ENCODE measurements at places on chromosomes 5 and 9. TPM values are rescaled to one million over a fixed set of nuclear protein-coding genes. Genes with fewer than 3 reads are reported as not detected.

DNA sequence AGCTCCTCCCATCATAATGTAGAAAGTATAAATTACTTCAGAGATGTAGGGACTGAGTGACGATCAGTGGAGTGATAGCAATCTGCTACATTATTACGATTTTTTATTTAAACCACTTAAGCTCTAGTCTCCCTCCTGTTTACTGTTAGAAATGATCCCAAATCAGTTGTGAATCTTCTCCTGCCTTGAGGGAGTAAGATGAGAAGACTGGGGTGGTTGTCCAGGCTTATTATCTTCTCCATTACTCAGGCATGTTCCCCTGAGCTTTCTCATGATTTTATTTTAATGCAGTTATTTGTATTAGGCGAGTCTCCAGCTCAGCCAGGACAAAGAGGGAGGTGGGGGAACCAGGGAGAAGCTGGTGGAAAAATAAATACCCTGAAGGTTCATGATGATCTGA is 48.2 kb upstream of the CTNNA1 start:
- no peaks in the 10 kb centered on the region for H3K27me3 ChIP-seq
- peak overlapping the region; percentile 73 for H3K27ac ChIP-seq
- no peaks in the 10 kb centered on the region for H3K36me3 ChIP-seq
- H3K4me3 ChIP-seq, result no peak overlapping the region
- H3K4me1 ChIP-seq, result peaks cover 44% of the 10 kb centered on the region
- no peak for DNase-seq

GRCh38 chr9:126490871-126491567 is 122.7 kb upstream of the LMX1B start:
- no peaks in the 10 kb centered on the region for H3K36me3 ChIP-seq
- no peak overlapping the region for H3K27ac ChIP-seq
- H3K27me3 ChIP-seq, result peaks cover 5% of the 10 kb centered on the region

- no peak overlapping the region for H3K27ac ChIP-seq
- H3K4me3 ChIP-seq, result no peak overlapping the region
- no peak for DNase-seq
- H3K27me3 ChIP-seq, result no peaks in the 10 kb centered on the region
These were observed 223.2 kb upstream of the ACTBL2 start for GRCh38 chr5:57705769-57706168.

GRCh38 chr5:15383021-15383420 is 117.0 kb upstream of the FBXL7 start:
- H3K27me3 ChIP-seq, result no peaks in the 10 kb centered on the region
- no peak overlapping the region for H3K27ac ChIP-seq
- no peaks in the 10 kb centered on the region for H3K36me3 ChIP-seq
- no peak for DNase-seq

DNA sequence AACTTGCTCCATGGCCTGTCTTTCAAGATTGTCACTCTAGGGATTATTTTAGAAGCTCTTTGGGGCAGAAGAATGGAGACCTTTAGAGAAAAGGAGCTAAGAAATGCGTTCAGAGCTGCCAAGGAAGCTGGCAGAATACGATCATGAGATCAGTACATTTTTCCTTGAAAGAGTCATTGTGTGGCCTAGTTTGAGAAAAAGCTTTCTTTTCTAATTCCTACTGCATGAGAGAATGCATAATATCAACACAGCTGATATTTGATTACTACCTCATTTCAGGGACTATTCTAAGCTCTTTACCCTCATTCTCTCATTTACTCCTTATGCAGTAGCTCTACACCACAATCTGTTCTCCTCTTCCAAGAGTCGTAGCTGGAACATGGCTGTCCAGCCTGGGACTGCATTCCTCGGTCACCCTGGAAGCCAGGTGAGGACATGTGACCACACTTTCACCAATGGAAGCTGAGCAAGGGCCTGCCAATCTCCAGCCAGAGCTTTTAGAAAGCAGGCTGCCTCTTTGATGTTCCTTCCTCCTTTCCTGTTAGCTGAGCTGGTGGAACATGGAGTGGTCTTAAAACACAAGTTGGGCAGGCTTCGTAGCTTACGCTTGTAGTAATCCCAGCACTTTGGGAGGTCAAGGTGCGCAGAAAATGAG is 99.3 kb upstream of the LHFPL2 start:
- H3K27ac ChIP-seq, result no peak overlapping the region
- no peak overlapping the region for H3K4me3 ChIP-seq
- no peaks in the 10 kb centered on the region for H3K36me3 ChIP-seq
- peaks cover 3% of the 10 kb centered on the region for H3K27me3 ChIP-seq
- DNase-seq, result no peak
- H3K4me1 ChIP-seq, result peaks cover 42% of the 10 kb centered on the region

DNA sequence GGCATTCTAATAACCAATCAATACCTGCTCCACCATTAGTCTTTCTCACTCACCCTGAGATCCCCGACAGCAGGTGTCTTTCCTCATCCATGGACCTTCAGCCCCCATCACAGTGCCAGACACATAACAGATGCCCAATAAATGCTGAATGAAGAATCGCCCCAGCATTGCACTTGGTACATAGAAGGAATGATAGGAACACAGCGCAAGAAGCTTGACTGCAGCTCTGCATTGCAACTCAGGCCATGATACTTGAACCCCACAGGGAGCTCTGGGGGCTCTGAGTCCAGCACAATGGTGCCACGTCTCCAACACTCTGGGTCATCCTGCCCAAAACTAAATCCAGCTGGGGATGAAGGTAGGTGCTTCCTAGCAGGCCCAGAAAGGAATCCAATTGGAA is 355.0 kb upstream of the SLC30A5 start:
- H3K36me3 ChIP-seq, result no peaks in the 10 kb centered on the region
- peaks cover 6% of the 10 kb centered on the region for H3K27me3 ChIP-seq
- peaks cover 3% of the 10 kb centered on the region for H3K4me1 ChIP-seq
- H3K4me3 ChIP-seq, result no peak overlapping the region
- no peak overlapping the region for H3K27ac ChIP-seq

DNA sequence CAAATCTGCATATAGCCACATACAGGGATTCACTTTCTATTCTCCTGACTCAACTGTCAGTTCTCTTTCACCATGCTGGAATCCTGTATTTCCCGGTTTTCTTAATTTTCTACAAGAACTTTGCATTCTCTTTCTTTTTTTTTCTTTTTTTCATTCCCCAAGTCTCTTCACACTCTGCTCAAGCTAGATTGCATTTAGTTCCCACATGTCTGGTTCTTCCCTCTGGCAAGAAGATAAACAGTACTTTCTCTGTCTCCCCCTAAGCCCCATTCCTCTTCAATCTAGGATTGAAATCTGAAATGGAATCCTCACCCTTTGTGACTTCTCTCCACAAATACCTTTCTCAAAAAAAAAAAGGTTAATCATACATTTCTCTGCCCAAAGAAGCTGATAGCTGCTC is 64.2 kb upstream of the SLC12A2 start:
- no peak overlapping the region for H3K4me3 ChIP-seq
- H3K36me3 ChIP-seq, result peaks cover 3% of the 10 kb centered on the region
- DNase-seq, result no peak
- peaks cover 11% of the 10 kb centered on the region for H3K4me1 ChIP-seq
- no peak overlapping the region for H3K27ac ChIP-seq

The ARHGEF28 gene
- 44.1 TPM for total RNA-seq

The ATP6V1G1 gene
- total RNA-seq, result 110 TPM

The TERT gene
- 1.7 TPM for total RNA-seq

GRCh38 chr5:153636670-153637451 is 146.4 kb downstream of the GRIA1 start:
- H3K27me3 ChIP-seq, result no peaks in the 10 kb centered on the region
- no peaks in the 10 kb centered on the region for H3K36me3 ChIP-seq
- H3K27ac ChIP-seq, result no peak overlapping the region

- no peaks in the 10 kb centered on the region for H3K36me3 ChIP-seq
- H3K27me3 ChIP-seq, result no peaks in the 10 kb centered on the region
- no peak overlapping the region for H3K27ac ChIP-seq
- no peak overlapping the region for H3K4me3 ChIP-seq
- no peak for DNase-seq
These were observed 216.9 kb downstream of the DEPDC1B start for GRCh38 chr5:60483050-60483449.

The LHX3 gene
- 0.10 TPM for total RNA-seq

GRCh38 chr5:53357439-53357838 is 123.0 kb upstream of the FST start:
- H3K36me3 ChIP-seq, result no peaks in the 10 kb centered on the region
- no peak for DNase-seq
- H3K4me1 ChIP-seq, result no peaks in the 10 kb centered on the region
- no peaks in the 10 kb centered on the region for H3K27me3 ChIP-seq

DNA sequence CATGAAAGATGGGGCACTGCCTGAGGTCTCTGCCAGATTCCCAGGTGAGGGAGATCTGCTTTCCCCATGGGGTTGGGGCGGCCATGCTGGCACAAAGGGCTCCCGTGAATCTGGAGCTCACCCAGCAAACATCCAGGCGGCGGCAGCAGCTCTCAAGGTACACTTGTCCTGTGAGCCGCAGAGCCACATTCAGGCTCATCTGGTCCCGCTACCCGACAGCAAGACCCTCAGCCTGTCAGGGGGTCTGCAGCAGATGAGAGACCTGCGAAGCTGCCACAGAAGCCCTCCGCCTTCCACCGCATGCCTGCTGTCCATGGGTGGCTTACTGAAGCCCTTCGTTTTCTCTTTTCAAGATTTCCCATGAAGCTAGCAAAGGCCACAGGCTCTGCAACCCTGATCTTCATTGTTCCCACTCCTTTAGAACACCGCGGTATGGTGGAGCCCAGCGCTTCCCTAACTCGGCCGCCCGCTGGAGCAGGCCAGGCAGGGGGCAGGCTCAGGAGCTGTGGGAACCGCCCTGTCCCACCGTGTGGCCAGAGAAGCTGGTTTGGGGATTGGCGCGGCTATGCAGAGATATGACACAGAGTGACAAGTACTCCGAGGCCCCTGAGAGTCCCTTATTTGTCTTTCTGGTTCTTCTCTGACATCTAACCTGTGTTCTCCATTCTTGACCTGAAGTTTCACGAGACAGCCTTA is 8.8 kb downstream of the LRRC14B start:
- H3K27ac ChIP-seq, result no peak overlapping the region
- H3K27me3 ChIP-seq, result no peaks in the 10 kb centered on the region
- DNase-seq, result no peak
- peaks cover 10% of the 10 kb centered on the region for H3K36me3 ChIP-seq

DNA sequence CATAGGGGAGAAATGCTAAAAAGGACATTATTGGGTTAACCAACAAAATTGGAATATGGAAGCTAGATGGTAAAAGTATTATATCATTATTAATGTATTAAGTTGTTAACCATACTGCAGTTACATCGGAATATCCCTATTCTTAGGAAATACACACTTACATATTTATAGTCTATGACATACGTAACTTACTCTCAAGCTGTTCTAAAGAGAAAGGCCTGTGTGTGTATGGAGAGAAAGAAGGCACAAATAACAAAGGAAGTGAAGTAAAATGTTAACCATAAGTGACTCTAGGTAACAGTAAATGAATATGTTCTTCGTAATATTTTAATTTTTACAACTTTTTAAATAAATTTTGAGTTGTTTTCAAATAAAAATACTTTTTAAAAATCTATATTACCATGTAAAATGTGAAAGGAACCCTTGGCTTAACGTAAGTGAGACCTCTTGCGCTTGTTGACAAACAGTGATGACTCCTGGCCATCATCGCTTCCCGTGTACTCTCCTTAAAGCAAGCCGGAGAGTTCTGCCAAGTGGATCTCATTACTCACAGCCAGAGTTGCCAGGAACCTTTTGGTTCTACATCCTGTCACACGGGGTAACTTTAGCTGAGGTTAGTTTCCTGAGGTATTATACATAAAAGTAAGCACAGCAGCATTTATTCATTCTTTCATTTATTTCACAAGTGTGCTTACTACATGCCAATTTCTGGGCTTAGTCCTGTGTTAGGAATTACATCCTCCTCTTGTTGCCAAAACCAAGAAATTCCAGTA is 165.4 kb downstream of the EPB41L4A start:
- no peak overlapping the region for H3K4me3 ChIP-seq
- H3K27me3 ChIP-seq, result no peaks in the 10 kb centered on the region
- peaks cover 9% of the 10 kb centered on the region for H3K36me3 ChIP-seq
- peaks cover 4% of the 10 kb centered on the region for H3K4me1 ChIP-seq
- DNase-seq, result no peak

GRCh38 chr5:911601-912000 is 18.9 kb downstream of the TRIP13 start:
- no peaks in the 10 kb centered on the region for H3K4me1 ChIP-seq
- H3K27ac ChIP-seq, result no peak overlapping the region
- no peak overlapping the region for H3K4me3 ChIP-seq
- no peaks in the 10 kb centered on the region for H3K27me3 ChIP-seq

All from type B pancreatic cell (in vitro differentiated cells).